ENCODE measurements at places on chromosomes 12 and 14.

DNA sequence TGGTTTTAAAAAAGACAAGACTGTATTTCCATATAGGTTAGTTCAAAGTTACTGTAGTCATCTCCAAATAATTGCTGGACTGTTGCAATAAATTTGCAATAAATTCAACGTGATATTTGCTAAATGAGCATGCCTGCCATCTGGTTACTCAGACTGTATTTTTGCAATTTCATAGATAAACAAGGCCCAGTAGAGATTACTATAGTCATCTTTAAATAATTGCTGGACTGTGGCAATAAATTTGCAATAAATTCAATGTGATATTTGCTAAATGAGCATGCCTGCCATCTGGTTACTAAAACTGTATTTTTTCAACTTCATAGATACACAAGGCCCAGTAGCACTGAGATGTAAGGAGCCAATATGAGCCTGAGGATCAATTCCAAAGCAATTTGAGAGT is 5.6 kb downstream of the NTN4 start:
- no peak for DNase-seq

DNA sequence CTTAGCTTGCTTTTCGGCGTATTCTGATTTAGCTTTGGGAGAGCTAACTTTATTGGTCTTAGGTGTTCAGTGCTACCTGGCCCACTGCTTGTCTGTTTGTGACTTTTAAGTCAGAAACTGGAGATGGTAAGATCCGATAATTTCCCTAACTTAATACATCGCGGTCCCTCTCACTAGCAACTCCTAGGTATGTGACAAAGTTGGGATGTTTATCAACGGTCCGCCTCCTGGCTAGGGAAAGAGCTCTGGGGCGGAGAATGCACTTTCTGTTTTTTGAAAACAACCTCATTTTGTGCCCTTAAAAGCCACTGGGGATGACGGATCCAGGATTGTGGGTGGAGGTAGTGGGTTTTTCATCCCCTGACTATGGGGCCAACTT is 1.2 kb downstream of the CDKN1B start:
- peak; percentile 20 for DNase-seq

- DNase-seq, result no peak
Observed at GRCh38 chr14:102220031-102220430, 80.3 kb downstream of the WDR20 start.

DNA sequence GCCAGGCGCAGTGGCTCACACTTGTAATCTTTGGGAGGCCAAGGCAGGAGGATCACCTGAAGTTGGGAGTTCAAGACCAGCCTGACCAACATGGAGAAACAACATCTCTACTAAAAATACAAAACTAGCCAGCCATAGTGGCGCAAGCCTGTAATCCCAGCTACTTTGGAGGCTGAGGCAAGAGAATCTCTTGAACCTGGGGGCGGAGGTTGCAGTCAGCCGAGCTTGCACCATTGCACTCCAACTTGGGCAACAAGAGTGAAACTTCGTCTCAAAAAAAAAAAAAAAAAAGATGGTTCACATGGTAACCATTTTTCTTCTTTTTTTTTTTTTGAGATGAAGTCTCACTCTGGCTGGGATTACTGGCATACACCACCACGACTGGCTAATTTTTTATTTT is 35.3 kb downstream of the SLC2A14 start:
- no peak for DNase-seq

- no peak for DNase-seq
Observed at GRCh38 chr12:4009979-4010704, 136.9 kb upstream of the PARP11 start.

DNA sequence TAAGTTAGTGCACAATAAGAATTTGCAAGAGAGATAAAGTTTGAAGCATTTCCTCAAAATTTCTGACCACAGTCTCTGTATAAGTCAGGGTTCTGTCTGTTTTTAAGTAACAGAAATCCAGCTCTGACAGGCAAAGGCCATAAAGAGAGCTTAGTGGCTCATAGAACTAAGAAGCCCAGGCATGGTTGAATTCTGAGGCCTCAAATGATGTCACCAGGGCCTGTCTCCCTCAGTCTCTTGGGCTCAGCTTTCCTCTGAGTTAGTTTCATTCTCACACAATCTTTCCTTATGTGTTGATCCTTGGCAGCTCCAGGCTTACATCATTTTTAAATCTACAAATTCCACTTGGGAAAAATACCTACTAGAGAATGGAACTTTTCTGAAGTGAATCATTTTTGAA is 173.4 kb upstream of the ATP2B1 start:
- peak; percentile 36 for DNase-seq

DNA sequence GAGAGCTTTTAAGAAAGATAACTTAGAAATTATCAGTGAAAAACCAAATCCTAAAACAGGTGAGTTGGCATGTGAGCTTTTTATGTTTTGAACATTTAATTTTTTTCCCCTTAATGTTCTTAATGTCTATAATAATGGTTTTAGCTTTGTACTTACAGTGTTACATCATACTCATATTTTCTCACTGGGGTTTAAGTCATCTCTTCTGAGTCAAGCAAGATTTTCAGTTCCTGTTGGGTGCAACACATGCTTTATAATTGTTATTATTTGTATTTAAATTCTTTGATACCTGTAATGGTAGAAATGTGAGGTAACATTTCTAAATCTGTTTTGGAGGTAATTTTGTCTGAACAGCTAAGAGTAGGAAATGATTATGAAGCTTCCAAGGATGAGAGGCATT is 113.0 kb downstream of the PLEKHA5 start:
- DNase-seq, result no peak

DNA sequence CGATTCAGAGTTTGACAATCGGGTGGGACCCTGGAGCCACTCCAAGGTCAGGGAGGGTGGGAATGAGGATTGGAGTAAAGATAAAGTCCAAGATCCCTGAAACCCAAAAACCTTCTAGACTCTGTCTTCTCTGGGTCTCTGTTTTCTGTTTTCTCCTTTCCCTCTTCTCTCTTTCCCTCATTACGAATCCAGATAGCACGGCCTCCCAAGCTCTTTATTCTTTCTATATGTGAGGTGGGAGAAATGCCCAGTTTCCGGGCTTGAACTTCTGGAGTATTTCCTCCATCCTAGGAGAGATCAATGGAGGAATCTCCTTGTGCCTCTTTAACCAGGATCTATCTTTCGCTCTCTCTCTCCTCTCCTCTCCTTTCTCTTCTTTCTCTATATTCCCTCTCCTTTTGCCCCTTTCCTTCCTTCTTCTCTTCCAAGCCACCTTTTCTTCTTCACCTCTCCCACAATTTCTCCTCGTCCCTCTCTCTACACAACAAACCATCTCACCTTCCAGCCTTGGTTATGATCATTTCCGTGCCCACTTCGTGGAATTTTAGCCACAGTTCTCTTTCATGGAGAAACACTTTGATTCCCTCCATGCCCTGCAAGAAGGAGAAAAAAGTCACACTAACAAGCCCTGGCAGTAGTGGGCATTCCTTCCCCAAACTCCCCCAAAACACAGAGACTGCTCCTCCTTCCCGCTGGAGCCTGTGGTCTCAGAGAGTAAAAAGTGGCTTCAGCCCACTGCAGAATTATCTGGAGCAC is 4.4 kb downstream of the TBX5 start:
- no peak for DNase-seq

DNA sequence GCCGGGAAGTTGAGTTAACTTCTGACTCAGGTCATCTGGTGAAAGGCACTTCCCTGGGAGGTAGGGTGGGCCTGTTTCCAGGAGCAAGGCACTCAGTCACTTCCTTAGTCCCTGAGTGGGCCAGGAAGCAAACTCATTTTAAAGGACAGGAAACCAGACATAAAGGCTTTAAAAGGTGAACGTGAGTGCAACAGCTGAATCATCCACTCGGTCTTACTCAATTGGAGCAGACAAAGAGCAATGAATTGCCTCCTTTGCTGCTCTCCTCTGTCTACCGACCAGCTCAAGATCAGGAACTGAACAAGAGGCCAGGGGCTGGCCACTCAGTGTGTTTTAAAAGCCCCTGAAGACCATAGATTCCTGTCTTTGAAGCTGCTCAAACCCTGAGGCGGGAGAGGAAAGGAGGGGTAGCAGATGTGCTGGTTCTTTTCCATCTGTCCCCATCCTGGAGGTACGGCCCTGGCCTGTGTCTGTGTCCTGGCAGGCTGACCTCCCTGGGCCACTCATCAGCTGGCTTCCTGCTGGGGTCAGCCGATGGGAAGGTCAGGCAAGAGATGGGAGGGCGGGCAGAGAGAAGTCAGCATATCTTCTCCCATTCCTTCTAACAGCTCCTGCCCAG is 148.9 kb downstream of the PPM1H start:
- peak; percentile 99 for DNase-seq

DNA sequence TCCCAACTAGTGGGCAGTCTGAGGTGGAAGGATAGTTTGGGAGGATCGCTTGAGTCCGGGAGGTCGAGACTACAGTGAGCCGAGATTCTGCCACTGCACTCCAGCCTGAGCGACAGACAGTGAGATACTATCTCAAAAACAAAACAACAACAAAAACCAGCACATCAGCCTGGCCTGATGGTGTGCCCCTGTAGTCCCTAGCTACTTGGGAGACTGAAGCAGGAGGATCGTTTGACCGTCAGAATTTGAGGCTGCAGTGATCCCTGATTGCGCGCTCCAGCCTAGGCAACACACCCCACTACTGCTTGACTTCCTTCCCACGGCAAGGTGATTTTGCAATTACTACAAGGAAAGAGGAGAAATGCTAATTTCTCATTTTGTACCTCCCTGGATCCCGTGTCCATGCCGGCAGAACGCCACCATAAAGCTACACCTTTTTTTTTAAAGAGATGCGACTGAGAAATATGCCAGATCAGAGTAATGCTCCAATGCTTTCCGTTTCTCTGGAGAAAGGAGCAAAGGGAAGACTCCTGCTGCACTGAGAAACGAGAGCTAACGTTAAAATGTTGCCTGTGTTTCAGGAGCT is 672 bp upstream of the SCFD1 start:
- peak; percentile 29 for DNase-seq

- DNase-seq, result peak; percentile 75
Observed at GRCh38 chr14:37116933-37117849, 55.2 kb downstream of the SLC25A21 start.

GRCh38 chr12:56241424-56242303 is 11.8 kb downstream of the SLC39A5 start:
- DNase-seq, result no peak
